ENCODE measurements at places on chromosomes 11 and 22. TPM values are rescaled to one million over a fixed set of nuclear protein-coding genes. Genes with fewer than 3 reads are reported as not detected.

- no peak for DNase-seq
These were observed 60.5 kb downstream of the APIP start for GRCh38 chr11:34855754-34856095.

DNA sequence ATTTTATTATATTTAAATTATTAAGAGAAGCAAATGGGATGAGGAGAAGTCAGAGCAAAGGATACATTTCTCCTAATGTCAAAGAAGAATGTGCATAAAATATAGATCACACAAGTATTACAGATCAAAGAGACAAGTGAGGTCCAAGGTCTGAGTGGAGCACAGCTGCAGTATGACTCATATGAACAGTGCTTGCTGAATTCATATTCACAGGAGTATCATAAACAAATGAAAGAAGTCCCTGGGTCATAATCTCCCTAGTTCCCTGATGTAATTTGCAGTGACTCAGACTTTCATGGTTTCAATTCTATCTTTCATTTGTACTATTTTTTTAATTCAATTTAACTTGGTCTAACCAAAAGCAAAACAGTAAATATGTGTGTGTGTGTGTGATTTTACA is 499.0 kb upstream of the CCDC179 start:
- no peak for DNase-seq

DNA sequence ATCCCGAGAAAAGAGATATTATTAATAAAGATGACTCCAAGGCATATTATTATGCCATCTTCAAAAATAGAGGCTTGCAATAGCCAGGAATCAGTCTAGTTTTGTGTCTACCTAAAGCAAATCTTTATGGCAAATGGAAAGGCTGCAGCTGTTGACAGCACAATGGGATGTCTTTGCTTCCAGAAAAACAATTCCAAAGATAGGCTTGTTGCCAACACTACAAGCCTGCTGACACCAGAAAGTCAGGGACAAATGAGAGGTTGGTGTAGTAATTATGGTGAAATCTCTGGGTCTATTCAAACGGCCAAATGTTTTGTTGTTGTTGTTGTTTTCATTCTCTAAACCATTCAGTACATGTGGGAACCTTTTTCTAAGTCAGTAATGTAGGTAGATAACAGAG is 101.8 kb downstream of the LUZP2 start:
- DNase-seq: no peak

Gene LAMTOR1
- 103 TPM for total RNA-seq

Gene MS4A3
- total RNA-seq: not detected

Gene SCUBE1
- 0.04 TPM for total RNA-seq

Gene NCF4
- total RNA-seq: 7.0 TPM

Gene CDC42EP2
- 31.0 TPM for total RNA-seq
